ENCODE measurements at places on chromosomes 6 and 20.

- no peak for DNase-seq
Measured at GRCh38 chr20:2473516-2473915, 2.9 kb upstream of the SNRPB start.

- DNase-seq, result no peak
Measured at GRCh38 chr20:16810216-16810615, 62.1 kb downstream of the OTOR start.

DNA sequence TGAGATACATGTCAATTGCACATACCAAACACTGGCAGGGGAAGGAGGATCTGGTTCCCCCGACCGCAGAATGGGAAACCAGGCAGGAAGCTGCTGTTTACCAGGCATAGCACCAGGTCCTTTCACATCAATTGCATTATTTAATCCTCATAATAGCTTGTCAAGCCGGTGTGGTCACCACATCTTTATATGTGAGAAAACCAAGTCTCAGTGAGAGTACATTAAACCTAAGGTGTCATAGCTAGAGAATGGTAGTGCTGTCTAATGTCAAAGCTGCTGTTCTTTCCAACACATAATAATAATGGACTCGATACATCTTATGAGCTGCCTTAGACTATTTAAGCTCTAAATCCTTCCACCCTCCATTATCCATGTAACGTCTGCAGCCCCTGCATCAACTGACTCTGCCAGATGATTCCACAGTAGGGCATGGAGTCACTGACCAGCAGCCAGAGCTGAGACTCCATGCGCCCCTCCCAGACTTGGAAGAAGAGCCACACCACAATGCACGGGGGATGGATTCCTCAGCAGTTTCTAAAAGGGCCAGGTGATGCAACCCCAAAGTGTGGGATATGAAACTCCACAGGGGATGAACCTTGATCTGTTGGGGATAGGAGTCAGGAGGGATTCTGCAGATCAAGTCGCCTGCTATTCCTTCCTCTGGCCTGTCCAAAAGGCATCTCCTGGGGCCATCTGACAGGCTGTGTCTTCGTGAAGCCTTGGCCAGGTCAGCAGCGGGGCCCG lies 71.8 kb downstream of the GPR6 start:
- no peak for DNase-seq

GRCh38 chr6:16712931-16713484 lies 48.3 kb downstream of the ATXN1 start:
- peak; percentile 61 for DNase-seq

DNA sequence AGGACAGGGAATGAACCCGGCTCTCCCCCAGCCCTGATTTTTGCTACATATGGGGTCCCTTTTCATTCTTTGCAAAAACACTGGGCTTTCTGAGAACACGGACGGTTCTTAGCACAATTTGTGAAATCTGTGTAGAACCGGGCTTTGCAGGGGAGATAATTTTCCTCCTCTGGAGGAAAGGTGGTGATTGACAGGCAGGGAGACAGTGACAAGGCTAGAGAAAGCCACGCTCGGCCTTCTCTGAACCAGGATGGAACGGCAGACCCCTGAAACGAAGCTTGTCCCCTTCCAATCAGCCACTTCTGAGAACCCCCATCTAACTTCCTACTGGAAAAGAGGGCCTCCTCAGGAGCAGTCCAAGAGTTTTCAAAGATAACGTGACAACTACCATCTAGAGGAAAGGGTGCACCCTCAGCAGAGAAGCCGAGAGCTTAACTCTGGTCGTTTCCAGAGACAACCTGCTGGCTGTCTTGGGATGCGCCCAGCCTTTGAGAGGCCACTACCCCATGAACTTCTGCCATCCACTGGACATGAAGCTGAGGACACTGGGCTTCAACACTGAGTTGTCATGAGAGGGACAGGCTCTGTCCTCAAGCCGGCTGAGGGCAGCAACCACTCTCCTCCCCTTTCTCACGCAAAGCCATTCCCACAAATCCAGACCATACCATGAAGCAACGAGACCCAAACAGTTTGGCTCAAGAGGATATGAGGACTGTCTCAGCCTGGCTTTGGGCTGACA lies 28.8 kb upstream of the ZBP1 start:
- DNase-seq, result no peak

DNA sequence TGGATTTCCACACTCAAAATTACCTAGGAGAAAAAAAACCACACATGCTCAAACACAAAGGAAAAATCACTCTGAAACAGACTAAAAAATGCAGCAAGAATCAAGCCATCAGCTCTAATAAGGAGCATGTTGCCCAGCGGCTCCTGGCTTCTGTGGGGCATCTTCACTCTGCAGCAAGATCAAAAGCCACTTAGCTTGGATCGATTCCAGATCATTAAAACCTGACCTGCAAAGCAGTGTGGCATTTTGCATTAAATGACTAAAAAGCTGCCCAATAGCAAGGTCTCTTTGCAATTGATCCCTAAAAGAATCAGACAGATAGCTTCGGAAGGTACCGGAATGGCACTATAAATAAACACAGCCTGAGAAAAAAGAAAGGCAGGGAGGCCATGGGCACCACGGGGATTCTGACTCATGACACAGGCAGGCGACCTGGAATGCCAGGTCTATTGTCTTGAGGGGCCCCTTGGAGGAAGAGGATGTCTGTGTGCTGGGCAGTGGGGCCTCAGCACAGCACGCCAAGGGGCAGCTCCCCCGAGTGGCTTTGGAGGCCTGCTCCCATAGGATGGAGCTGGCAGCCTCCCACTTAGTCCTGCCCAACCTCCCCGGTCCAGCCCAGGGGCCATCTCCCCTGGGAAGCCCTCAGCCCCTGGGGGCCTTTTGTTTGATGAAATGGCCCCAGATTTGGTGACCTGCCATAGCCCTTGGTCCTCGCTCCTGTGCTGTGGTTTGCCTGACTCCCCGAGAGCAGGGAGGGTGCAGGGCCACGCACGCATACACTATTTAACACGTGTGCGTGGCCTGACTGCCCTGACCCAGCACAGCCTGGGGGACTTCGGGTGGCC lies 7.6 kb downstream of the LEMD2 start:
- DNase-seq, result no peak

DNA sequence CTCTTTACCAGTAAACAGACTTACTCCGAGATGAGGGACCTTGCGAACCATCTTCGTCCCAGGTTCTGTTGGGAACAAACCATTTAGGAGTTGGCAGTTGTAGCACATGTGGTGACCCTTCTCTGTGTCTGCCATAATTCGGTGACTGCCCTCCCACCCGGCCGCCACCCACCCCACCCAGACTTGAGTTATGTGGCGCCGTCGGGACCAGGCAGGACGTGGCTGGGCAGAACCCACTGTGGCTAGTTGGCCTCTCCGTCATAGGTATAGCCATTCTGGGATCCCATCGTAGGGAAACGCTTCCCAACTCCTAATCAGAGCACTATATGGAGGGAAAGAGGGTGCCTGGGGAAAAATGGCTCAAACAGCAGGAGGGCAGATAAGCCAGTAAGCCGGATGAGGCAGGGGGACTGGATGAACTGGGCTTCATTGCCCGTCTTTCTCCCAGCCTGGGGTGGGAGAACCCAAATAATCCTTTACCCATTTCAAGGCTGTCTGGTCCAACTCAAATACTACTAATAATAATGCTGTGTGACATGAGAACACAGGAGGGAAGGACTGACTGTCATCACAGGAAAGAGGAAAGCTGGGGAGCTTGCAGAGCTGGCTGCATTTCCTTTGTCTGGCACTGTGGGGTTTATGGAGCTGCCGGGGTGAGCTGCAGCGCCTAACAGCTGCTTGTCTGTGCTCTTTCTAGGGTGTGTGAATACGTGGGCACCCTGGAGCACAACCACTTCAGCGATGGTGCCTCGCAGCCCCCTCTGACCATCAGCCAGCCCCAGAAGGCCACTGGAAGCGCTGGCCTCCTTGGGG lies 73.0 kb upstream of the PBOV1 start:
- DNase-seq, result no peak

DNA sequence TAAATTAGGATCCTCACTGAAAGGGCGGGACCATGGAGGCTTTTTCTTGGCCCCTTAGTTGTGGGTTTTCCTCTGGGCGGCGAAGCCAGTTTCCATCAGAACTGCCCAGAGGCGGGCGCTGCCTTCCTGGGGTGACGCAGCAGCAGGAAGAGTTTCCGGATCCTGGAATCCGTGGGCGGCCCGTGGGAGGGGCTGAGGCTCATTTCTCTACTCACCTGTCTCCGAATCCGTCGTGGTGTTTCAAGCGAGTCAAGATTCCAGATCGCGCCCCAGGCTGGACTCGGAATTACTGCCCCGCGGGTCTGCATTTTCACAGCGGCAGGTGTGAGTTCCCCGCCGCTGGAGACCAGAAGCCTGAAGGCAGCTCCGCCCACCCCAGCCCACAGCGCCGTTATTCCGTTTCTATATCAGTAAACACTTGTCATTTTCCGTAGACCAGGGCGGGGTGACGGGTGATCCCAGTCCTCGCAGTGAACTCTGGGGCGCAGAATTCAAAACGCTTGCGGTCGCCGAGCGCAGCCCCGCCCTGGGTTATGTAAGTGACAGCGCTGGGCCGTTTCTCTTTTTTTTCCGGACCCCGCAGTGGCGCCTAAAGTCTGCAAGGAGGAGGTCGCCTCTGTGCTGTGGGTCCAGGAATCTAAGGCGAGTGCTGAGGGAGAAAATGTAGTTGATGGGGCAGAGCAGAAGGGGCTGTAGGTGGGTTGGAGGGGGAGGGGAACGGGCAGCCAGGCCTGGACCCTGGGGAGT lies 27.2 kb upstream of the POU5F1 start:
- peak; percentile 94 for DNase-seq

- DNase-seq, result no peak
Measured at GRCh38 chr6:21277601-21278374, 315.8 kb upstream of the SOX4 start.

DNA sequence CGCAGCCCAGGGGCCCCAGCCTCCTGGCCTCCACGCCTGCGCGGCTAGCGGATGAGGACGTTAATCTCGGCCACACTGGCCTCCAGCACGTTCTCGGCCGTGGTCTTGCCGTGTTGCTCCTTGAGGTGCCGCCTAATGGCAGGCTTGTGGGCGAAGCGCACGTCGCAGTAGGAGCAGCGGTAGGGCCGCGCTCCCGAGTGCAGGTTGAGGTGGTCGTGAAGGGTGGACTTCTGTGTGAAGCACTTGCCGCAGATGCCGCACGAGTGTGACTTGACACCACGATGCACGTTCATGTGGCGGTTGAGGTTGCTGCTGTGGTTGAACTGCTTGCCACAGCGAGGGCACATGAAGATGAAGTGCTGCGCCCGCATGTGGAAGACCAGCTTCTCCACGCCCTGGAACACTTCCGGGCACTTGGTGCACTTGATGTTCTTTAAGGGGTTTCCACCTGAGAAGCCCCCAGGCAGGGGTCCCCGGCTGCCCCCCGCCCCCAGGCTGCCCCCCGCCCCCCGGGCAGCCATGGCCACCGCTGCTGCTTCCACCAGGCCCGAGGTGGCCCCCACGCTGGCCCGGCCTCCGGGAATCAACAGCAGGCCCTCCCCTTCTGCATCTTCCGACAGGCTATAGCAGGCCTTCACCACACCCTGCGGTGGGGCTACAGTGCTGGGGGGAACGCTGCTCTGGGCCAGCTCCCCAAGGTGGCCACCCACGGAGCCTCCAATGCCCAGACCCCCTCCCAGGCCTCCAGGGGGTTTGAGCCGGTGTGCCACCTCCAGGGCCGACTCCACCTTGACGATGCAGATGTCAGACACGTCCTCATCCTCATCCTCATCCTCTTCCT lies 1.8 kb downstream of the ZBTB12 start:
- DNase-seq, result no peak

GRCh38 chr20:59646487-59646886 lies 42.1 kb downstream of the PHACTR3 start:
- no peak for DNase-seq

DNA sequence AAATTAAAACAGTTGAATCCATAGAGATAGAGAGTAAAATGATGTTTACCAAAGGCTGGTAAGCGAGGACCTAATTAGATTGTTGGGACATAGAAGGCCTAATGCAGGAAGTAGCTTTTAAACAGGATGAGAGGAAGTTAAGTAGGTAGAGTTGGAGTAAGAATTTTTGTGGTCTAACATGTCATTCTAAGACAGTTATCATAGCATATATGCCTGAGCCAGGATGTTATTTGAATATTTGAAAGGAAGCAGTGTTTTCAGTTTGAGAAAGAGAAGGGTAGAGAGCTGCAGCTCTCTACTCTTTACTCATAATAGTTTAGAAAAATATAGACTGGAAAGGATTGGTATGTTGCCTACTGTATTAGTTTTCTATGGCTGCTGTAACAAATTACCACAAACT lies 121.6 kb downstream of the MEI4 start:
- DNase-seq, result no peak

DNA sequence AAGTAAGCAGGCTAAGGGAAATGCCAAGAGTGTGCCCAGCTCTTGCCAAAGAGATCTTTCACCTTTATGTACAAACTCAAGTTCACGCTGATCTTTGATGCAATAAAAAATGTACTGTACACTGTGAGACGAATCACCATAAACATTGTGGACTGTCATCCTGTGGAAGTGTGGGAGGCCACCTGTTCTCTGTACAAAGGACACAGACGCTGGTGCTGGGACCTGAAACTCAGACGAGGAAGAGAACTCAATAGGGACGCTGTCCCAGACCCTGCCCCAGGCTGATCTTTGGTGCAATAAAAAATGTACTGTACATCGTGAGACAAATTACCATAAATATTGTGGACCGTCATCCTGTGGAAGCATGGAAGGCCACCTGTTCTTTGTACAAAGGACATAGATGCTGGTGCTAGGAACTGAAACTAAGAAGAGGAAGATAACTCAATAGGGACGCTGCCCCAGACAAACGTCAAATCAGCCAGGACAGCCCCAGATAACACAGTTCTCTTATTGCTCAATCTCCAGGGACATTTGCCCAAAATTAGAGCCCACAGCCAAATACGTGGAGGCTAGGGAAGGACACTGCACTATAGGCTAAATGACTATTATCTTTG lies 312.7 kb upstream of the SGK1 start:
- DNase-seq, result no peak

DNA sequence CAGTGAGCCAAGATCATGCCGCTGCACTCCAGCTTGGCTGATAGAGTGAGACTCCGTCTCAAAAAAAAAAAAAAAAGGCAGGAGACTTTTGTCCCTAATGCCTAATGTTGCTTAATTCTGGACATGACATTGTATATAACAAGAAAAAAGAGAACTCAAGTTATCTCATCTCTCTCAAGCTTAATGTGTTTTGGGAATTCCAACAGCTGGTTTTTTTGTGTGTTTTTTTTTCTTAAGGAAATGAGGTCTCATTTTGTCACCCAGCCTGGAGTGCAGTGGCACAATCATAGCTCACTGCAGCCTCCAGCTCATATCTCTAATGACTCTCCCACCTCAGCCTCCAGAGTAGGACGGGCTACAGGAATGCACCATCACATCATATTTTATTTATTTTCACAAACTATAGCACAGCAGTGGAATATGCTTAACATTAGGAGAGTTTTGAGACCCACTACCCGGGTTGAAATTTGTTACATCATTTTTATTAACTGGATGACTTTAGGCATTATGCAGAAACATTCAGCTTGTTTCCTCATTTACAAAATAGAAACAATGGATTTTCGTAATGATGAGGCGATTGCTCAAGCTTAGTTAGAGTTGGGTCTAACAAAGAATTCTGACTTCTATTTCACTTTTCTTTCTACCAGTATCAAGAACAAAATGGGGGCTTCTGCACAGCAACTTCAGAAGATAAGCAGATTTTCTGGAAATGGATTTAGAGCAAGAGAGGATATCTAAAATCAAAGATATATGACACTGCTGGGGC lies 104.1 kb upstream of the BTN3A2 start:
- no peak for DNase-seq

All from activated naive CD4-positive, alpha-beta T cell treated with Interleukin-2 at 50 U/mL for 16 hours (primary cell).